Activated T-cell treated with anti-CD3 and anti-CD28 coated beads, Interleukin-2, amount 50 U/mL, for 72 hours (primary cell): ENCODE measurements at places on chromosomes 4 and X.

DNA sequence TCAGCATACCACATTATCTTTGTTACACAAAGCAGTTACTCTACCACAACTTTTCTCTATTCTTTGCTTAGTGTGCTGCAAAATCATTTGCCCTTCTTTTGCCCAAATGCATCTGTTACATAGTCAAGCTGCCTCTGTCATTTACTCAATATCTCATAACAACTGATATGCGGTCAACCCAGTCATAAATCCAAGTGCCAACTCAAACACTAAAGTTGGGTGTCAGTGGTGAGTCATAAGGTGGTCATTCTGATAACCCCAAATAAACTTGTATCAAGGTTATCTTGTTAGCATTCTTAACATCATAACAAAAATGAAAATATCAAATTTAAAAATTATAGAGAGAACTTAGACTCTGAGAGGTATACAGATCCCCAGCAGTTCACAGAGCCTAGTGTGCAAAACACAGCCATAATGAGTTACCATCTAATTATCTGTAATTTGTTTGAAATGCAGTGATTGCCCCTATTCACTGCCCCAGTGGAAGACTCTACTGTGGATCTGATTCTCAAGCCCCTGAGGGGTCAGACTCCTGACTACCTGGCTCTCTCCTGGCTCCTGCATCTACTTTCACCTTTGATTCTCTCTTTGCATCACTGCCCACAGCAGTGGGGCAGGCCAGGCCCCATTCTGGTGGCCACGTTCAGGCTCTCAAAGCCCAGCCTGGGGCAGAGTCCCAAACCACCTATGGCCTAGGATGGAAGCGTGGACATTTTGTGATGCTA lies 29.2 kb downstream of the TBC1D9 start:
- DNase-seq: no peak

DNA sequence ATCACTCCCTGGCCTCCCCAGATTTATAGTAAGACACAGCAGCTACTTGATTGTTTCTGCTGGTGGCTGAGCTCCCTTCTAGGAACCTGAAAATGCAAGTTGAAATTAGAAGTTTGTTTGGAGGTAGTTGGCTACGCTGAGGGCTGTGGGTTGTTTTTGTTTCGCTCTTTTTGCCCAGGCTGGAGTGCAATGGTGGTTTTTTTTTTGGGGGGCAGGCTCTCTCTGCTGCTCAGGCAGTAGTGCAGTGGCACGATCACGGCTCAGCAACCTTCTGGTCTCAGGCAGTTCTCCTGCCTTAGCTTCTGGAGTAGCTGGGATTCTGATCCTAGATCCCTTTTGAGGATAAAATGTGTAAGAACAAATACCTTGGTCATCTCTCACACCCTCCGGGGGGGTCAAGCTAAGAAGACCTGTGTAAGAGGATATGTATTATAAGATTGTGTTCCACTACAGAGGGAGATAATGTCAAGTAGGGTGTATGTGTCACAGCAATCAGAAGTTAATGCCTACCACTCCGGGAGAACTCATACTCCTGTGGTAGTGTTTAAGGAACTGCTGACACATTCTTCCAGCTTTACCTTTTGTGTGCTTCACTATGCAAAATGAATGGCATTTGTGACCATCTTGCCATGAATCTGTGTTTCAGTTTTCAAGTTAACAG lies 9.7 kb downstream of the JADE1 start:
- DNase-seq: no peak

DNA sequence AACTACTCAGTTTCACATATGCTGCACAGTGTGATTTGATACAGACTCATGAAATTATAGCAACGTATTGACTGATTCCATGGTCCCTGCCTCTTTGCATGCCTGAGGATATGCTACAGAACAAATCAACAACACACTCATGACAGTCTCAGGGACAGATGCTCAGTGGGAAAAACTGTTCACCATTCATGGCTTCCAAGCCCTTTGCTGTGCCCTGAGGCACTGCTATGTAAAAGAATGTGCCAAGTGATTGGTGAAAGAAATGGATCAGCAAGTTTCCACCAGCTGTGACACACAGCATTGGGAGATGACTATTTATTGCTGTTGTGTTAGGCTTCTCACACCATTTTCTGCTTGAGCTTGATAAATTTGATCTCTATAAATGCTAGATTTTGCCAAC lies 825.6 kb upstream of the INTU start:
- no peak for DNase-seq

GRCh38 chr4:98583265-98583664 lies 75.1 kb downstream of the TSPAN5 start:
- no peak for DNase-seq

DNA sequence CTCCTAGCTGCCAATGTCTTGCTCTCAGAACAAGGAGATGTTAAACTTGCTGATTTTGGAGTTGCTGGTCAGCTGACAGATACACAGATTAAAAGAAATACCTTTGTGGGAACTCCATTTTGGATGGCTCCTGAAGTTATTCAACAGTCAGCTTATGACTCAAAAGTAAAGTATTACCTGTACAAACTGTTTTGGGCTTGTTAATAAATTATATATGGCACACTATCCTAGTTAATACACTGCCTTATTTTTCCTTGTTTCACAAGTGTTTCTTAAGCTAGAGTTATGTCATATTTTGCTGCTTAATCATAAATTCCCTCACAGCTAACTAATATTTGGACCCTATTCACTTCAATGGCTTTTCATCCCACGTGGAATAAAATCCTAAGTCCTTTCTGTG lies 45.3 kb downstream of the STK26 start:
- DNase-seq: no peak

DNA sequence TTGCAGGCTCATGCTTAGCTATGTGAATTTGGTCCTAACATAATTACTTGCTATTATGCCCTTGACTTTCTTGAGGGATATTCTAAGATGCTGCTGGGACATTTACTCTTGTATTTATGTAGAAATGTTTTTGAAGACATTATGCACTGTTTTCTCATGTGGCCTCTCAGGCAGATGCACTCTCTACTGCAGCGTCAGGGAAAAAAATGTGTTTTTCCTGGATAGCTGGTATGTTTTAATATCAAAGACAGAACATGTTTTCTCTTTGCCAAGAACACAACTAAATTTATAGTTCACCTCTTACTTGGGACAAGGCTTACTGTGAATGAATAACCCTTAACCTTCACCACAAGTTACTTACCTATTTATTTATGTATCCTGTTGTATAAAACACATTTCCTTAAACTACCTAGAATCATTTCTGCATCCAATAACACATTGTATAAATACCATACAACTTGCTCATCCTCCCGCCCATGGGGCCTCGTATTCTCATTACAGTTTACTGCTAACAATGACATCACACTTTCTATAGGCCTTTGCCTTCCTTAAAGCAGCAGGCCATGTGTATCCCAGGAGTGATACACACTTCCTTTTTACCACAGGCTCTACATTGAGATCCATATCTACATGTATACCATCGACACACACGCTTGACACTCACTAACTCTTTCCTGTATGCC lies 178.7 kb downstream of the SLIT2 start:
- no peak for DNase-seq

- no peak for DNase-seq
Observed at GRCh38 chr4:44186850-44187246, 261.8 kb downstream of the KCTD8 start.

GRCh38 chrX:154718616-154719015 lies 32.3 kb downstream of the GAB3 start:
- no peak for DNase-seq

DNA sequence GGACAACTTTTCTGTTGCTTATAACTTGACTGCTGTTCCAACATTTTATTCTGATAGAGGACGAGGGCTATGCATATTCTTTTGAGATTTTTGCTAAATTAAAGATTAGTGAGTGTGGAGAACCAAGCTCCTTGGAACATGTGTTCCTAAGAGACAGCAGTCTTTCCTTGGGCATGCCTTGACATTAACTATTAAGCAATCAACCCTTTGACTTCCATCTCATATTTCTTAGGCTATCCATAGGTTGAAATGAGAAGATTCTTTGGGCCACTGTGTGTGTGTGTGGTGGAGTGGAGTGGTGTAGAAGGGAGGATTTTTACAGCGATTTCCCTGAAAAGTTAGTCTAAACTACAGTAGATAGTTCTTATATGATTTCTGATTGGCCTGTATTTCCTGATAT lies 127.4 kb upstream of the POF1B start:
- no peak for DNase-seq

- DNase-seq: no peak
Observed at GRCh38 chr4:126427853-126428252, 1113.1 kb downstream of the FAT4 start.

GRCh38 chrX:21747558-21747957 lies 10.4 kb downstream of the SMPX start:
- no peak for DNase-seq

- no peak for DNase-seq
Observed at GRCh38 chr4:38605753-38606586, 58.0 kb upstream of the KLF3 start.

DNA sequence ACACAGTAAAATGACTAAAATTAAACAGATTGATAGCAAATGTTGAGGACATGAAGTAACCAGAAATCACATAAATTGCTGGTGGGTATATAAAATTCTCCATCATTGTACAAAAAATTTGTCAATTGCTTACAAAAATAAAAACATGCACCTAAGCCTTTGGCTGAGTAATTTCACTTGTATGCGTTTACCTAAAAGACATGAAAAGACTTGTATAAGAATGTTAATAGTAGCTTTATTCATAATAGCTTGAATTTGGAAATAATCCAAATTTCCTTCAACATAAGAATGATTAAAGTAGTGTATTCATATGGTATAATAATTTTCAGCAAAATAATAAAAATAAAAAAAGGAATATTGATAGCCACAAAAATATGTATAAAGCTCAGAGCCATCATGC lies 37.7 kb downstream of the PDHA2 start:
- no peak for DNase-seq

DNA sequence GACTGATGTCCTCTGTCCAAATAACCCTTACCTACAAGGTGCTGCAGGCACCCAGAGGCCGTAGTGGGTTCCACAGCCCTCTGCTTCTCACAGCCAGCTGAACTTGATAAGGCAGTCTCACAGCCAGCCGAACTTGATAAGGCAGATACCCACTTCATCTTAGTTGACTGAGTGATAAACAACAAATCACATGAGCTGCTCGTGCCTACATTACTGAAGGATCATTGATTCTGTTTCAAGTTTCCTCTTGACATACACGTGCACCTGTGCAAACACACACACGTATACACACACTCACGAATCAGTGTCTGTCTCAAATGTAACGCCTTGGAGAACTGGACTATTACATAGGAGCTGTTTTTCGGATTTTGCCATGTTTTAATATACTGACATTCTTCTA lies 276.3 kb downstream of the DCTD start:
- no peak for DNase-seq

- DNase-seq: no peak
Observed at GRCh38 chr4:139900964-139901376, 235.4 kb downstream of the MGST2 start.

DNA sequence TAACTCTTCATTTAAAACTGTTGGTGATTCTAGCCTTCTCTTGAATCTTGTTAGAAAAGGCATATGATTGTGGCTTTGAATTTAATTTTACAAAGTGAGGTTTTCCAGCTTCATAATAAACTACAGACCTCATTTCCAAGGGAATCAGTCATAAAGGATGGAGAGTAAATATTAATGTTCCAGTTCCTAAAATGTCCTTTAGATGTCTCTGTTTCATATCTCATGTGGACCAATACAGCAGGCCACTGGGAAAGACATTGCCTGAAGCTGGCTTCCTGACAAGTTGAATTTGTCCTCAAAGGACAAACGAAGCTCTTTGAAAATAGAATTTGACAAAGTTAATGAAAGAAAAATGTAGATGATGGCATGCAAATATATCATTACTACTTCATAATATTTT lies 125.4 kb downstream of the ZNF330 start:
- DNase-seq: no peak

GRCh38 chr4:142419712-142420111 lies 426.4 kb downstream of the INPP4B start:
- no peak for DNase-seq

DNA sequence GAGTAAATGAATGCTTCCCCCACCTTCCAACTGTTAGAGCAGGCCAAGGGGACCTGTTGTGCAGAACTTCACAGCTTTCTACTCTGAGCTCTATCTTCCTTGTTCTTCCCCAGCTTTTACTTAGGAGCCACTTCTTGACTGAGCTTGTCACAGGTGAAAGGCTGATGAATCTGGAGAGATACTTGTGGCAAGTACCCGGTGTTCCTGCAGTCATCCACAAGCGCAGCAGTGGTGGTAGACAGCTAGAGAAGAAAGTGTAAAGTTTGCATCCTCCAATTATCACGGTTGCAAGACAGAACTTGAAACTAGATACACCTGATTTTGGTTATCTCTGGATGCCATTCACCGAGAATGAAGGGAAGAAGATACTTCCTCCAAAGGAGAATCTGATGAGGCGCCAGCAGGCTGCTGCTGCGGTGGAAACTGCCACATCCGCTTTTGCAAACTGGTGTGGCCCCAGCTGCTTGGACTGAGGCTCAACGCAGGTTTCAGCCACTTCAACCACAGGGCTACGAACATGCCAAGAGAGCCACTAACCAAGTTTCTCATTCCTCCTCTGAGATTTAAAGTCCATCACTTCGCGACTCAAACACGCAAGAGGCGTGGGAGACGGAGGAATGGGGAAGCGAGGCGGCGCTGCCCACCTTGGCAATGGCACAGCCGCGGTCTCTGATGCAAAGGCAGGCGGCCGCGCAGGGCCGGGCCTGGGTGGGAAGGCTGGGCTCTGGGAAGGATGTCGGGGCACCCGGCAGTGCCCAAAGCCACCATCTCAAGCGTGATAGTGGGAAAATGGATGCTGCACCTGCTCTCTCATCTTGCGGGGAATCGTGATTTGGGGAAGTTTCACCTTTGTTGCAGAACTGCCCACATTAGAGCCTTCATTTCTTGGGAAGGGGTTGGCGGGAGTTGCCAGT lies 1.3 kb upstream of the FHIP1A start:
- peak; percentile 65 for DNase-seq

DNA sequence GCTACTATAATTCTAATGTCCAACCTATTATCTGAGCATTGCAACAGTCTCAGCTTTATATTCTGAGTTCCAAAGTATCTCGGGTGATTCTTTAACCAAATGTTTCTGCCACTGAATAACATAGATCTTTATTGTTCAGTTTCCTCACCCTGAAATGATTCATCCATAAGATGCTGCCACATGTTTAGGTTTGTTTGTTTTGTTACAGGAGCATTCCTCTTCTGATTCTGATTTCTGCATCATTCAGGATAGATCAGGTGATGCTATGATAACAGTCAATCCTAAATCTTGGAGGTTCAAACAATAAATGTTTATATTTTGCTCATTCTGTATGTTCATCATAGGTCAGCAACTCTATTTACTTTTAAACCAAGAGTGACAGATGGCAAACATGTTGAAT lies 927.6 kb downstream of the PCDH7 start:
- DNase-seq: no peak

GRCh38 chrX:36859231-36859630 lies 148.9 kb upstream of the FAM47C start:
- DNase-seq: no peak

GRCh38 chr4:187301923-187302322 lies 578.3 kb upstream of the FAT1 start:
- DNase-seq: no peak

- no peak for DNase-seq
Observed at GRCh38 chr4:2714918-2715317, 41.2 kb downstream of the TNIP2 start.
